NCI-H2227 treated with DMSO at 0.1 percent for 48 hours (cell line): ENCODE measurements at places on chromosomes 3 and 15.
A peak's percentile ranks its signal among the peaks of the same experiment; 100 is the strongest.

- no peak for DNase-seq
Measured at GRCh38 chr3:78163379-78163778, 1123.5 kb downstream of the ROBO2 start.

GRCh38 chr15:68034081-68034480, 20.0 kb upstream of the PIAS1 start:
- no peak for DNase-seq

DNA sequence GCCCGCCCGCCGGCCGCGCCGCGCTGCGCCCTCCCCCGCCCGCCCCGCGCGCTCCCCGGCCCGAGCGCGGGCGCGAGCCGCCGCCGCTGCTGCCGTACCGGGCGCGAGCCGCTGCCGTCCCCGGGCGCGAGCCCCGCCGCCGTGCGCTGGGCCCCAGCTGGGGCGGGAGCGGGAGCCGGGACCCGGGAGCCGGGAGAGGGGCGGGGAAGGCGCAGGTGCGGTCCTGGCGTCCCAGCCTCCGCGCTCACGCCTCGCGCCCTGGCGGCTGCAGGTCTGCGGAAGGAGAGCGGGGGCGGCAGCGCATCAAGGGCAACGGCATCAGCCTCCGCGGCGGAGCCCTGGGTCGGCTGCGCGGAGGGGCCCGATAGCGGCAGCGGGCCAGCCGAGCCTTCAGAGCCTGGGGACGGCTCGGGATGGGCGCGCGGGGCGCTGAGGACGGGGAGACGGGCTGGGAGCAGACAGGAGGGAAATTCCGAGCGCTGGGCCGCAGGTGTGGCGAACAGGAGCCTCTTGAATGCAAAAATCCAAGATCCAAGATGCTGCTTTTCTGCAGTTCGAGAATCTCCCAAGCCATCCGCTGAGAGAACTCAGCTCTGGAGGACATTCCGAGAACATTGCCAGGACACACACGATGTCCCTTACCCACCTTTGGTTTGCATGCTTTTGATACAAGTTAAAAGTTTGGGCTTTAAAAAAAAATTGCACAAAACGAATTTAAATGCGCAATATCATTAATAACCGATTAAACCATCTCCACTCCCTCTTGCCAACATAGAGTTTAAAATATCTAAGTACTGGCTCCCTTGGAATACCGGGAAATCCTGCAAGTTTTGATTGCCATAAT, 251.1 kb downstream of the TJP1 start:
- DNase-seq = peak; percentile 29

- DNase-seq = no peak
Measured at GRCh38 chr3:193729601-193730000, 136.6 kb downstream of the OPA1 start.

DNA sequence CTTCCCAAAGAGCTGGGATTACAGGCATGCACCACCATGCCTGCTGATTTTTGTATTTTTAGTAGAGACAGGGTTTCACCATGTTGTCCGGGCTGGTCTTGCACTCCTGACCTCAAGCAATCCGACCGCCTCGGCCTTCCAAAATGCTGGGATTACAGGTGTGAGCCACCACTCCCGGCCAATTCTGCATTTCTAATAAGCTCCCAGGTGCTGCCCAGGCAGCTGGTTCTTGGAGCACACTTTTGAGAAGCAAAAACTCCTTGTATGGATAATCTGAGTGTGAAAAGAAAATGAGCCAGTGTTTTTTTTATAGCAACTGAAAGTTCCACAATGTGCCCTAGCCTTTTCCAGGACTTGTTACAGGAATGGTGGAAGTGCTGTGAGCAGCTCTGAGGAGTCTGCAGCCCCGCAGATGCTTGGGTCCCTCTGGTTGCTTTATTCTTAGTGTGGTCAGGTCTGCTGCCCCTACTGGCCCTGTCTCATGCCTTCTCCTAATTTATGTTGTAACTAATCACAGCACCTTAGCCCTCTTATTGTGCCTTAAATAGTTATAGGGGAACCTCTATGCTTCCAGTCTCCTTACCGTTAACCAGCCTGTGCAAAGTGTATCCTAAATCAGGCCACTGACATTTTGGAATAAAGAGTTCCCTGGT, 13.5 kb upstream of the KCNAB1 start:
- no peak for DNase-seq

DNA sequence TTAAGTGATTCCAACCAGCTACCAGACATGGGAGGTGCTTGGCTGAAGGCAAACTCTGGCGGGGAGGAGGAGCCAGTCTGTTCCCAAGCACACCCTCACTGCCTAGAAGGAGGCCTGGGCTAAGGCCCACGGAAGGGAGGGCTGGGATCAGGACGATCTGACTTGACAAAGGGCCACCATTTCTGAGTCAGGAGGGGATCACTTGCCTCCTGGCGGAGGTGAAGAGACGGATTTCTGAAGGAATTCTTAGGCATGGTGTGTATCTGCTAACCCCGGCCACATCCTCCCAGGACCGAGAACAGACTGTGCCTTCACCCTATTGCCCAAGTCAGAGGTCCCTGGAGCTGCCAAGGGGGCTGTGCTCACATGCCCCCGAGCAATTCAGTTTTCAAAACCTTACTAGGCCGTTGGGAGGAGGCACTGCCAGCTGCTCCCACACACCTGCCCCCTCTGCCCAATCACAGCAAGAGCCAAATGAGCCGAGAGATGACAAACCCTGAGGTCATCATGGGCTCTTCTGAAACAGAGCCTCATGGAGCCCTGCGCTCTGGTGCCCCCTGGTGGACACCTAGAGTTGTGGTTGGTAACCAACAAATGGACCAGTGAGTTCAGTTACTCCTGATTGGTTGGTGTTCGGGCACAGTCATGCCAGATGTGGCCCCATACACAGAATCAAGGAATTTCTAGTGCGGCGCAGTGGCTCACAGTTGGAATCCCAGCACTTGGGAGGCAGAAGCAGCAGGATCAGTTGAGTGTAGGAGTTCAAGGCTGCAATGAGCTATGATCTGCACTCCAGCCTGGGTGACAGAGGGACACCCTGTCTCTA, 6.5 kb upstream of the TNK2 start:
- no peak for DNase-seq

DNA sequence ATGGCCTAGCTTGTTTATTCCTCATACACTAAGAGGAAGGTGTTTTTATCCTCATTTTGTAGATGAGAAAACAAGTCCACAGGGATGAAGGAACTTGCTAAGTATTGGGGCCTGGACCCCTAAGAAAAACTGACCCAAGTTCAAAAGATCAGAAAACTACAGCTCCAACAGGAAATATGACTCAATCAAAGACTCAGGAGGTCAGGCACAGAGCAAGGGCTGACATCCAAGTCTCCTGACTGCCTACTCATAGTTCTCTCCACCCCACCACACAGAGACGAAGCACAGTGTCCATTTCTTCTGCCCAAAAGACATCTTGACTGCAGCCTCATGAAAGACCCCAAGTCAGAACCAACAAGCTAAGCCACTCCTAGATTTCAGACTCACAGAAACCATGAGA, 26.9 kb upstream of the TPM1 start:
- DNase-seq = no peak

GRCh38 chr3:60094392-60094947, 1044.6 kb upstream of the CFAP20DC start:
- DNase-seq = no peak

DNA sequence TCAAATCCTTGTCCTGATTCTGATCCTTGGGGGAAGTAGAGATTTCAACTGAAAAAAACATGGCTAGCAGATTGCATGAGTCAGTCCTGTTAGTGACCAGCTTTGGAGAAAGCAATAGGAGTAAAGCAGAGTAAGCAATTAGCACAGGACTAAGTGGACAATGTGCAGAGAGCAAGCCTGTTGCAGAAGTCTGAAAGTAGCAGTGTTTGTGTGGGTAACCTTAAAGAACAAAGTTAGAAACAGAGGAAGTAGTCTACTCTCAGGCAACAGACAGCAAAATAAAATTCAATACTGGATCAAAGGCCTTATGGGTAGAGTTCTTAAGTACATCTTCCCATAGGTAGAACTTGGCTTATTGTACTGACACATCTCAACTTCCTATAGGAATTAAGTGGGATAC, 916.8 kb downstream of the CADM2 start:
- DNase-seq = no peak

GRCh38 chr15:66948294-66948693, 117.1 kb upstream of the SMAD3 start:
- no peak for DNase-seq

DNA sequence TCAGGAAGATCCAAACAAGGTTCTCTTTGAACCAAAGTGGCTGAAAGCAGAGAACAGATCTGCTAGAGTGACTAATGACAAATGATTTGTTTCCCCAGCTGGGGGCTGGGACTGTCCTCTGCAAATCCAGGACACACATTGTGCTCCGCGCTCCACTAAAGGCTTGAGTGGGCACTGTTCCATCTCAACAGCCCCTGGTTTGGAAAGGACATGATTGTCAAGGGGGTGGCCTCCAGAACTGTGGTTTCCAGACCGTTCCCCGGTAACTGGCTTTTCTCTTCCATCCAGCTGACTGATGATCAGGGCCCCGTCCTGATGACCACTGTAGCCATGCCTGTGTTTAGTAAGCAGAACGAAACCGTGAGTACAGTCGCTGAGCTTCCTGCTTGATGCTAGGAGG, 91.0 kb downstream of the LRTM1 start:
- no peak for DNase-seq

DNA sequence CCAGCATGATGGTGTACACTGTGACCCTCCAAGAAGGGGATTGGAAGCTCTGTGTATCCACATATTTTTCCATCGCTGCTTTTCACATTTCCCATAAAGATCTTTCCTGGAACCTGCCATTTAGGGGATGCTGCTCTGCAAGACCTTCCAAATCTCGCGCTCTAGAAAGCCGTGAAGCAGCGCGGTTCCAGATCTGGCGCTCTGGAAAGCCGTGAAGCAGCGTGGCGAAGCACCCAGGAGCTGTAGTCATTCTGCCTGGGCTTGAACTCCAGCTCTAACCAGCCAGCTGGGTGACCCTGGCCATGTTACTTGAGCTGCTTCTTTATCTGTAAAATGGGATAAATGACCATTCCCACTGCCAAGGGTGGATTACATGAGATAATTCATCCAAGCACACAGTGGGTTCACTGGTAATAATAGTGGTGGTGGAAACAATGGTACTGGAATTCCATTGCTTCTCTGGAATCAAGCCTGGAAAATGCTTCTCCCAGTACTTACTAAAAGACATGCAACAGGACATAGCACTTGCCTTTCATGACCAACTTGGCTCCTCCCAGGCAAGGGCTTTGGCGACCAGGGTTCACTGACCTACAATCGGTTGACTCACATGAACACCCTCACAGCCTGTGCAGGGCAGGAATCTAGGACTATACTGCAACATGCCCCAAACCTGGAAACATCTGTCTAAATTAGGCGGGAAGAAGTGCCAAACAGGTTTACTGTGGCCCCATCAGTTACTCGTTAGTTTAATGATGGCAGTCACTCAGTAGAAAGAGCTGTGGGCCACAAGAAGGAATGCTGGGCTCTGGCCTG, 70.7 kb downstream of the XXYLT1 start:
- no peak for DNase-seq

- DNase-seq = no peak
Measured at GRCh38 chr3:17301271-17301670, 416.5 kb downstream of the PLCL2 start.

GRCh38 chr15:89674526-89674925, 4.6 kb downstream of the PLIN1 start:
- DNase-seq = no peak

- DNase-seq = no peak
Measured at GRCh38 chr3:187198490-187198889, 1.2 kb downstream of the RTP1 start.

DNA sequence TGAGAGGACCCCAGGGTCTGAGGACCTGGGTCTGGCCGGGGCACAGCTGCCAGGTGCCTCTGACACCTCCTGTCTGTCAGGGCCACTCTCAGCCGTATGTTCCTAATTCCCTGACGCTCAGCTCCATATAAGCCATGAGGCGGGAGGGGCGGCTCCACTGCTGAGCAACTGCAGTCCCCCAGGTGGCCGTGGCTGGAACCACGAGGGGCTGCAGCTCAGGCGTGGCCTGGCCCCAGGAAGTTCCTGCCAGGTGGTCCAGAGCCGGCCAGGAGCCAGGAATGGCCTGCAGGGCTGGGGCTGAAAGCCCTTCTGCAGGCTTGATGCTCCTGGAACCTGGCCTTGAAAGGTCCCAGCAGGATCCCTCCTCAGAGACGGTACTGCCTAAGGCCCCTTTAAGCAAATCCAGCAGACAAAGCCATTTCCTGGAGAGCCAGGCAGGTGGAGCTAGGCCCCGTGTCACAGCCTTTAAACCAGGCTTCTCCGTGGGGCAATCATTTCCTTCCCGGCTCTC, 118.0 kb downstream of the CHSY1 start:
- DNase-seq = no peak

DNA sequence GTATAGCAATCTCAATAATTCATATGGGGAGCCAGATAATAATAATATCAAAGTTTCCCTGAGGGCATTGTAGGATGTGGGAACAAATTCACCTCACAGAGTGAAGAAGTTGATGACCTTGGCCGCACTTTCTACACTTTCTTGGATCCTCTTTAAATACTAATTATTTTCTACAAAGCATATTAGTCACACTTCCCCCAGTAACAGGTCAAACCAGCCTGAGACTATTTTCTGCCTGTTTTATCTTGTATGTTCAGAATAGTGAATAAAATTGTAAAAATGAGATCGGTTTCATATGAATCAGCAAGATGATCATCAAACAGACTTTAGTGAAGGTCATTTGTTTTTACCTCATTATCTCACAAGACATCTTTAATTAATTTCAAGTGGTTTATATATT, 2.3 kb upstream of the OR5K3 start:
- no peak for DNase-seq

DNA sequence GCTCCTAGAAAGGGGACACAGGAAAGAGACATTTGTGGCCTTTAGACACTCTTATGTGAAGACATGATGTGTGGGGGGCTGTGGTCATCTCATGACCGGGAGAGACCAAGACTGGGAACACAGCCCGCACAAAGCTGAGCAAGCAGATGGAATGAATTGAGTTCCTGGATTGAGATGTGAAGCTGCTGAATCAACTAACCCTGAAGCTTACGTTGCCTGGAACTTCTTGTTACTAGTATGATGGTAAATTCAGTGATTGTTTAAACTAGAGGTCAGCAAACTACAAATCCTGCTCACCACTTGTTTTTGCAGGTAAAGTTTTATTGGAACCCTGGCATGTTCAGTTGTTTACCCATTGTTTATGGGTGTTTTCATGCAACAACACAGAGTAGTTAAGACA, 83.4 kb upstream of the BHLHE40 start:
- no peak for DNase-seq

DNA sequence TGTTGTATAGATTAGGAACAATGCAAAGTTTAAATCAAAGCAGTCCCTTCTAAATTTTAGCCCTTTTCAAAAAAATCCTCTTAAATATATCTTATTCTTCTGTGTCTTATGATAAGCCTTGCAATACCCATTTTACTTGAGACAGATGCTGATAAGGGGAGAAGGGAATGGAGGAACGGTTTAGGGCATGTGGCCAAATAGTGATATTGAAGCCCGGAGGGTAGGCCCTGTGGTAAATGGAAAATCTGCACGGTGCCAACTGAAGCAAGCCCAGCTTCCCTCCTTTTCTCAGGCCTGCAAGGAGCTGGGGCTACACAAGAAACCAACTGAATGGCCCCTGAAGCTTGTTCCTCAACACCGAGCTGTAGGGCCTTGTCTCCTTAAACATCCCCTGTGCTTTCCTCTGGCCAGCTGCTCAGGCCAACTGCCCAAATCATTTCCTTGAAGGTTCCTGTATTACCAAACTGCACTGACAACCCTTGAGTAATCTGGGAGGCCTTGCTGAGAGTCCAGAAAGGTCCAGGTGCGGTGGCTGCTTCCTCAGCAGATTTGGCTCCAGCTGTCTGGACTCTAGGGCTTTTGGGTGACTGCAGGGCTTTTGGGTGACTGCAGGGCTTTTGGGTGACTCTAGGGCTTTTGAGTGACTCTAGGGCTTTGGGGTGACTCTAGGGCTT, 67.2 kb downstream of the NCEH1 start:
- no peak for DNase-seq
